ENCODE measurements at places on chromosomes 1 and 21.

DNA sequence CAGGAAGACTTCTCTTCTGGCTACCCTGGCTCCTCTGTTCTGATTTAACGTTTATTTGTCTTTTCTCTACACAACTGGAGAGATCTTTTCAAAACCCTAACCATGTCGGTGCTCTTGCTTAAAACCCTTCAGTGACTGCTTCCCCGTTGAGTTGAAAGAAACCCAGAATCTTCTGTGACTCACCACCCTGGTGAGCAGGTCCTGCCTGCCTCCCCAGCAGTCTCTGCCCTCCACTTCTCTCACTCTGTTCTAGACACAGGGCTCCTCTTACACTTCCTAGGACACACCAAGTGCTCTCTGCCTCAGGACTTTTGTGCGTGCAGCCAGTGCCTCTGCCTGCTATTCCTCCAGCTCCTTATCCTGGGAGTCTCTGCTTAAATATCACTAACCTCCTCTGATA lies 131.4 kb downstream of the IER5 start:
- DNase-seq: no peak

DNA sequence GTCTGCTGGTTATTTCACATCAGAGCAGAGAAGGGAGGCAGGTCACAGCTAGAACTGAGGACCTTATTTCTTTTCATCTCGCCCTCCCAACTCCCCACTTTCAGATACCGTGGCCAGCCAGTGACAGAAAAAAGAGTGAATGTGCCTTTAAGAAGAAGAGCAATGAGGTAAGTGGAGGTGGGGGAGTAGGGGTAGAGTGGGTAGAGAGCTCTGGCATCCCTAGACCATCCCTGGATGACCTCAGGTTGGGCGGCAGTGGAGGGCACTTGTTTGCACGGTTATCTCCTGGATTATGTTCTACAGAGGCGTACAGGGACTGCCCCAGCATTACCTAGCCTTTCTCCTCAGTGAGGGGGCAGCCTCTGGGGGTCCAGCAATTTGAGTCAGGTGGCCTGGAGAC lies 4.6 kb downstream of the SEMA4A start:
- no peak for DNase-seq

GRCh38 chr1:103341377-103341880 lies 184.1 kb upstream of the RNPC3 start:
- no peak for DNase-seq

GRCh38 chr21:26920055-26920454 lies 46.8 kb downstream of the ADAMTS5 start:
- no peak for DNase-seq

DNA sequence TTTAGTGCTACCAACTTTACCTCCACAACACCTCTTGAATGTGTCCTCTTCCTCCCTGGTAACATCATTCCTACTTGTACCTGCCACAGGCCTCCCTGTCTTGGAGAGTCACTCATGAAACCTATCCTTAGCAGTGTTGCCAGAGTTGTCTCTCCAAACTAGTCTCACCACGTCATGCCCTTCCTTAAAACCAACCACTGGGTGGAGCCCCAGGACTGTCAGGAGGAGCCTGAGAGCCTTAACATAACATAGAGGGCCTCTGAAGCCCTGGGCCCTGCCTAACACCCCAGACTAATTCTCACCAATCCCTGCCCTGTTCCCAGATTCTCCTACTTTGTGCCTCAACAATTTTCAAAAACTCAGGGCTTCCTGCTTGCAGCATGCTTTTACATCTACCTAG lies 65.3 kb downstream of the ZNF697 start:
- no peak for DNase-seq

DNA sequence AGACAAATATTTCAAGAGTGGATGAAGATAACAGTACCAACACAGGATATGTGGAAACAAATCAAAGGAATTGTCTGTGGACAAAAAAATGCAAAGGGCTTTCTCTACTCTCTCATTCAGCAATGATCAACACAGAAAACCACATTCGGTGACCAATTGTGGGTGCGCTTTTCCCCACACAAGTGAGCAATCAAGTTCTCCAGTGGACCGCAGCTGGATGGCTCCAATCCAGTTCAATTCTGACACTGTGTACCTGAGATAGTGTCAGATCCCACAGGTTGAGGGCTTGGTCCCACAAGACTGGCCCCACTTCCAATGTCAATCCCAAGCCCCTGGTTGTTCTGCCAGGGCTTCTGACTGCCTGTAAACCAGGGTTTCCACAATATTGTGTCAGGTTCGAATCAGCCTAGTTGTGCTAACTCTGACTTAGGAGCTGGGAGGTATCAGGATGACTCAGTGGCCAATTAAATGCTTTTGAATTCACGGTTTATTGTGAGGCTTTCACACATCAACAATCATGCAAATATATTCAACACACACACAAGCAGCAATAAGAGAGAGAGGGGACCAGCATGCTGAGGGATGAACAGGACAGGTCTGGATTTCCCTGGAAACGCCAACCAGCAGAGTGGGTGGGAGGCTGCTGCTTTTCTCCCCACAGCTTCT lies 87.0 kb upstream of the BTG3 start:
- DNase-seq: no peak

DNA sequence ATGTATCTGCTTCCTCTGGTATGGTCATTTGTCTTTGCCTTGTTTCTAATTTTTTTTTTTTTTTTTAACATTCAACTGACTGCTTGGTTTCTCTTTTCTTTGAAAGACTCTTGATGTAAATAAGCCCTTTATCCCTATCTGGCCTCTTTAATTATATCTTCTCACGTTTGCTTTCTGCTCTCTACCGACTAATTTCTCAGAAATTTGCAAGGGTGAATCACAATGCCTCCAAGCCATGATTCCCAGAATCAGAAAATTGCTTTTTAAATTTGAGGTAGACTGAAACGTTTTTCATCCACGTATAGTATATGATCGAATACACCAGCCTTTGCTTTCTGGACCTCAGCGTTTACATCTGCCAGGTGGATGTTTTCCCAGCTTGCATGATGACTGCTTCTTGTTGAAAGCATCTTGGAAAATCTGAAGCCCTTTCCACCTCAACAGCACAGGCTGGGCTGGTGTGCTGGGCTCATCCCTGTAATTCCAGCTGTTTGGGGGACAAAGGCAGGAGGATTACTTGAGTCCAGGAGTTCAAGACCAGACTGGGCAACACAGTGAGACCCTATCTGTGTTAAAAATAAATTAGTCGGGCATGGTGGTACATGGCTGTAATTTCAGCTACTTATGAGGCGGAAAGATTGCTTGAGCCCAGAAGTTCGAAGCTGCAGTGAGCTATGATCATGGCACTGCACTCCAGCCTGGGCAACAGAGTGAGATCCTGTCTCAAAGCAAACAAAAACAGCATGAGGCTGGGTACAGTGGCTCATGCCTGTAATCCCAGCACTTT lies 35.0 kb upstream of the GPR137B start:
- DNase-seq: no peak

- peak; percentile 20 for DNase-seq
These were observed 46.0 kb upstream of the IL12RB2 start for GRCh38 chr1:67261680-67262079.

- no peak for DNase-seq
These were observed 170.0 kb downstream of the LTN1 start for GRCh38 chr21:28822486-28823335.

GRCh38 chr1:225917101-225917500 lies 6.9 kb downstream of the PYCR2 start:
- DNase-seq: no peak

DNA sequence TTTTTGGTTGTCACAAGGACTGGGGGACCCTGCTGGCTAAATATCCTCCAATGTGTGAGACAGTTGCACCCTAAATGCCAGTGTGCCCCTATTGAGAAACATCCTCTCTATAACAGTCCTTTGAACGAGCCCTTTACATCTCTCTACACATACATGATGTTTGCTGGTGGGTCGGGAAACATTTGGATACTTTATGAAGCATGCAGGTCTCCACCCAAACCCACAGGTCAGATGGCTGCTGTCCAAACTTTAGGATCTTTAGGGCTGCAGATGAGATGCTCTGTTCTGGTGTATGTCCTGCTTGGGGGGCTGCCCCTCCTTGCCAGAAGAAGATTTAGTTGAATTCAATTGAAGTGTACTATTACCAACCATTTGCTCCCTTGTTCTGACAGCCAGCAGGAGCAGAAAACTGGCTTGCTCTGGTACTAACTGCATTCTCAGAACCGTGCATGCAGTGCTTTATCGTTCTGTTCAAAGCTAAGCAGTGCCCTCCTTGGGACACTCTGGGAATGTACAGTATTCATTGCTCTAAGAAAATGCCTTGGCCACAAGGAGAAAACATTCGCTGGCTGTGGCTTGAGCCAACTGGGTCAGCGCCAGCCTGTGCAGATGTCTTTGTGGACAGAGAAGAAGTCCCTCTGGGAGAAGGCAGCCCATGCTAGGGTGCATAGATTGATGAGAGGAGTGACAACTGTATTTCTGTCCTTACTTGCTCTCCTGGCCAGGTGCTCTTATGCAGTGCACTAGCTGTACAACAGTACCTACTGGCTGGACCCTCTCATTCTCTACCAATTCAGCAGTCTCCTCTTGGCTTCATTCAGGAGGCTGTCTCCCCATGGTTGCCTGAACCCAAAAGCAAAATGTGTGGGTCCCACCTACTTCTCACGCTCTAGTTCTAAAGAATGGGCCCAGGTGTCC lies 61.4 kb upstream of the DIRAS3 start:
- DNase-seq: no peak

DNA sequence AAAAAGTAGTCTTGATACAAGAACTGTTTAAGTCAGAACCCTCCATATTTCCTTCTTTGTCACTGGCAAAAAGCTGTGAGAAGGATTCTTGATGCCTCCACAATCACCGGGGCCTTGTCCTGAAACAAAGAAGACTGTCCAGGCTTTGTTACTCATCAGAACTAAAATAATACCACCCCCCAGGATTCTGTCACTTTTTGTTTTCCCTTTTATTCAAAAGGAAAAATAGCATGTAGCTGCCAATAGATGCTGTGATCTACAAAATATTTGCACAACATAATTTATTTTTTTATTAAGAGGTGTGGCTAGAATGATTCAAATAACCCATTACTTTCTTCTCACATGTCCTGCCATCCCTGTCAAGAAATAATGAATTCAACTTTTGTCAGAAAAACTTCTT lies 173.7 kb downstream of the LYPLAL1 start:
- DNase-seq: no peak

DNA sequence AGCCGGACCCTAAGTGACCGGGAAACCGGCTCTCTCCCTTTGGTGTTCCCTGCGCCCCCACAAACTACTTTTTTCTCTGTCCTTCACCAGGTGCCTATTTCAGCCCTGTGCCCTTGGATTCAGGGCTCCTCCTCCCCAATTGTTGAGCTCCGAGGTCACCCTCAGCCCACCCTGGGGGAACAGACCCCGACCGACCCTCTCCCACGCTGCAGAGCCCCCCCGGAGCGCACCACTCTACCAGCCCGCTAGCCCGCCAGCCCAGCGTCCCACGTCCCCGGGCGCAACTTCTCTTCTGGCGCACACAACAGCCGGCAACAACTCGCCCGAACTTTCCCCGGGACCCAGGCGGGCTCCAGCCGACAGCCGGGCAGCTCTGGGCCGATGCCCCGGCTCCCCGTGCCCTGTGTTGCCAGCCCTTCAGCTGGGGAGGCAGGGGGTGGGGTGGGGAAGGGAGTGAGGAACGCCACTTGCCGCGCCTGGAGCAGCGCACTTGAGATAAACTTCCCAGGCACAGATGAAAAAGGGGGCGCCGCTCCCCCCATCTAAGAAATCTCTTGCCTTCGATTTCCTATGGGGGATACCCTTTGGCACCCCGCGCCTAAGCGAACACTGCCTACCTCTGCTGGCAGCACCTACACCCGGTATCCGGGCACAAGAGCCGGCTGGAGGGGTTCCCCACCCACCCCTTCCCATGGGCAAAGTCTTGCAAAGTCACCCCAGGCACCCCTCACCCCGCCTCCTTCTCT lies 997 bp downstream of the CASZ1 start:
- DNase-seq: no peak

DNA sequence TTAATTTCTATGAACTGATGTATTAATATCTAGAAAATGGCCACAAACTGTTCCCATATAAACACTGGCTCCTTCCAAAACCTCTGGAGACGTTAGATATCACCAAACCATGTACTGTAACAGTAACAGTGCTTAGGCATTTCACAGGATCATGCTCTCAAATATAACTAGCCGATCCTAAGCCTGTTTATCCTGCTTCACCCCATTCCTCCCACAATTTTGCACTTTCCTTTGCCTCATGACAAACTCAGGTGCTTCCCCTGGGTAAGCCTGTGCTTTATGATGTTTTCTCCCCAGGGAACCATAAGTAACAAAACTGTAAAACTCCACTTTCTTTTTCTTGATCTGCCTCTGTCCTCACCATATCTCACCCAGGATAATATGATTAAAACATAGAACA lies 452.3 kb downstream of the PLA2G4A start:
- DNase-seq: no peak

DNA sequence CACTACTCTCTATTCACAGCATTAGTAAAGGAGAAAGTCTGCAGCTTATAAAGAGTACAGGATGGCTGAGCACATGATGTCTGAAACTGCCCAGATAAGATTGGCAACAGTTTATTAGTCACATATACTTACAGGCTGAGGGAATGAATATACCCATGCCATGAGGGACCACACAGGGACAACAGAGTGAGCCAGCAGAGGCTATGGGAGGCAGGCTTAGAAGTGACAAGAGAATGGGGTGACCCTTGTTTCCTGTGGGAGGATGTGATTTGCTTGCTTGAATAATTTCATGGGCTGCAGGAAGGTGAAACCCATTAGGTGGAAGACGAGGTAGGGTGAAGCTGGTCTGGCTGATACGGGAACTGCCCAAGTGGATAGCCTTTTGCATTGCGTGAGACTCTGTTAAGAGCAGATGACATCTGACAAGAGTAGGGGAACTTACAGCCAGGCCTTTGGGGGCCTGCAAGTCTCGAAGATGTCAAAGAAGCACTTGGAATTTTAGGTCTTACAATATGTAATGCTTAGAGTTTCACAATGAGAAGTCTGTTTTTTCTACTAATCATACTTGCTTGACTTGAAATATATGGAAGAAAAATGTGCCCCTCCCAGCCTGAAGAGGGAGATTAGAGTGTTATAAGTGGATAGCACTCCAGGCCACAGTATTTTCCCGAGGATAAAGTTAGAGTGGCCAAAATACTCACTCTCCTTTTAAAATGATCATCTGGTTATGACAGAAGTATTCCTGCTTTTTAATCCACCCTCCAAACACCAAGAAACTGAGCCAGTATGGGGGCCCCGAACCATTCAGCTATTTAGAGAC lies 34.6 kb upstream of the TNFSF4 start:
- no peak for DNase-seq

GRCh38 chr1:206512851-206513180 lies 5.5 kb downstream of the RASSF5 start:
- DNase-seq: no peak

GRCh38 chr1:25821630-25822091 lies 1.9 kb downstream of the MTFR1L start:
- DNase-seq: no peak

GRCh38 chr1:91454136-91454535 lies 46.5 kb upstream of the CDC7 start:
- DNase-seq: no peak

- no peak for DNase-seq
These were observed 134.5 kb upstream of the LYPLAL1 start for GRCh38 chr1:219039017-219039681.
